ENCODE measurements at places on chromosomes 11 and 22.

DNA sequence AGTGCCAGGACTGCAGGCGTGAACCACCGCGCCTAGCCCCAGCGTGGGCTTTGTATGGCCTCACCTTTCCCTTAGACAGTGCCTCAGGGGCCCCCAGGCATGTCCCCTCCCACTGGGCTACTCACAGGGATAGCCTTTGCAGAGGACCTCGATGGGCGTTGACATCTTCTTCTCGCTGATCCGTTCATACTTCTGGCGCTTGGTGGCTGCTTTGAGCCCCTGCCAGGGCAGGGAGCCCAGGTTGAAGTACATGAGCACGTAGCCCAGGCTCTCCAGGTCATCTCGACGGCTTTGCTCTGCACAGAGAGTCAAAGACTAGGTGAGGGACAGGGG is 17.5 kb downstream of the CSNK1E start:
- no peak for DNase-seq

DNA sequence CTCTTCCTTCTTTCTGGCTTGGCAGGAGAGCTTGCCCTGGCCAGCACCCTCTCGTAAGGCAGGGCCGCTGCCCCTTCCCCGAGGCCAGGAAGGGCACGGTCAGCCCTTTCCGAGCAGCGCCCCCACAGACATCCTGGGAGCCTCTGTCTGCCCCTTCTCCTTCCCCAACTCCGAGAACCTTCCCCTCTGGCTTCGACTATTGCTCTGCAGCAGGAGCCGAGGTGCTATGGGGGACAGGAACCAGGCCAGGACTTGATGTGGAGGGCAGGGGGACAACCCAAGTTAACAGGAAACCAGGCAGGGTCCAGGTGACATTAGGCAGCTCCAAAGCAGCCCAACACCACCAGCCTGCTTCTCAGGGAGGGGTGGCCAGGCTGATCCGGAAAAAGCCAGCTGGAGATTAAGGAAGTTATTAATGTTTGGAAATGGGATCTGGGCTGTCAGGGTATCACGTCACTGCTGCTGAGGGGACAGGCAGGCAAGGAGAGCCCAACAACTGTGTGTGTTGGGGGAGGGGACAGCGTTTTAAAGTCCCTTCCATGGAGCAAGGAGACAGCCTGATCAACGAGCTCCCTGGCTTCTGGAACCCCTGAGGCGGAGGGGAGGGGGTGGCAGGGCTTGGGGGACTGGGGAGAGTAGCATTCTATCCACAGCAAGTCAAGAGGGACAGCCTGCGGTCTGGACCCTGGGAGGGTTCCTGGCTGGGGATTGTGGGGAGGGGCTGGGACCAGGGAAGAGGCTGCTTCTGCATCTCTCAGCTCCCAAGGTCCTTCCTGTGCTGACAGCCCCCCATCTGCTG is 27.3 kb downstream of the SYT7 start:
- no peak for DNase-seq

DNA sequence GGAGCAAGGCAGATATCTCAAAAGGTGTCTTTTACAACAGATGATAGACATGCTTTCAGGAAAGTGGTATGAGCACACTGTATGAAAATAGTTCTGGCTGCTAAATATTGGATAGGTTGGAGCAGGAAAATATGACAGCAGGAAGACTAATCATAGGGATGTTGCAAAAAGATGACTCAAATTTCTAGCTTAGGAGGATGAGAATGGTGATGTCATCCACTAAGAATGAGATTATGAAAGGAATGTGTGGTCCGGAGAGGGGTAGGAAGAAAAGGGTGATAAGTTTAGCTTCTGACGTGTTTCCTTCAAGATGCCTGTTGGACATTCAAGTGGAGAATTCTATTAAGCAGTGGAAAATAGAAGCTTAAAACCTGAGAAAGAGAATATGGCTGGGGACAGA is 46.4 kb downstream of the RCN1 start:
- DNase-seq: no peak

GRCh38 chr22:42862045-42862734 is 5.1 kb upstream of the ARFGAP3 start:
- no peak for DNase-seq

DNA sequence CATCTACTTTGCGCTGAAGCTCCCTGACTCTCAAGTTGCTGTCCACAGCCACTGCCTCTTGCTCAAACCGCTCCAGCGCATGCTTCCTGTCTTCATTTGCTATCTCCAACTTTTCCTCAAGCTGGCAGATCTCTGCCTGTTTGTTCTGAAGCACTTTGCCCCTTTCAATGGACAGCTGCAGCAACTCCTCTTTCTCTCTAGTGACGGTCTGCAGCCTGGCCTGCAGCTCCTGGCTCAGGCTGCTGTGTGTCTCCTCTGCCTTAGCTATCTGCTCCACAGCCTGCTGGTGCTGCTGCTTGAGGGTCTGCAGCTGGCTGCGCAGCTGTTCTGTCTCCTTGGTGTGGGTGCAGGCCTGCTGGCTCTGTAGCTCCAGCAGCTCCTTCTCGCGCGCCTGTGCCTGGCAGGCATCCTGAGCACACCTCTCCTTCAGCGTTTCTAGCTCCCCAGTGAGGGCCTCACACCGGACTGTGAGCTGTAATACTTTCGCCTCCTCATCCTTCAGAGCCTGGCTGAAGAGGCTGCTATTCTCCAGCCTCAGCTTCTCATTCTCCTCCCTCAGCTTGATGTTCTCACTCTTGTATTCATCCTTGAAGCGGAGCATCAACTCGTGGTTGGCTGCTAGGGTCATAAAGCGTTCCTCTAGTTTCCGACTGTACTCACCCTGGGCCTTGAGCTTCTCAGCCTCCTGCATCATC is 723 bp downstream of the CCDC89 start:
- DNase-seq: peak; percentile 29

GRCh38 chr11:125224391-125225021 is 60.0 kb downstream of the PKNOX2 start:
- peak; percentile 19 for DNase-seq

- DNase-seq: no peak
Observed at GRCh38 chr11:61503135-61503770, 5.3 kb upstream of the LRRC10B start.

DNA sequence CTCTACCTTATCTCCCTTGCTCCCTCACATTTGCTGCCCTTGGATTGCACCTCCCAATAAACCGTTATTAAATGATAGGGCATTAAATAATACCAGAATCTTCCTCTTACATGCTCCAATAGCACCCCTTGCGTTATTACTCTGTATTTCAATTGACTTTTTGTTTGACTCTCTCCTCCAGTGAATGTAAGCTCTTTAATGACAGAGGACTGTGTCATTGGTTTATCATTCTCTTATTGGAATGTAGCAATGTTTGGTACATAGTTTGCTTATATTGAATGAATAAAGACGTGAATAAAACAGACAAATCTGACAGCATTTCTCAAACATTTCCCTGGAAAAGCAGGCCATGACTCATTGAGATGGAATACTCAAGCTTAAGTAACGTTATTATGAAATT is 8.7 kb upstream of the MPEG1 start:
- DNase-seq: no peak

All from pons (tissue), 1 donor.